ENCODE measurements at places on chromosomes 1 and 21.

DNA sequence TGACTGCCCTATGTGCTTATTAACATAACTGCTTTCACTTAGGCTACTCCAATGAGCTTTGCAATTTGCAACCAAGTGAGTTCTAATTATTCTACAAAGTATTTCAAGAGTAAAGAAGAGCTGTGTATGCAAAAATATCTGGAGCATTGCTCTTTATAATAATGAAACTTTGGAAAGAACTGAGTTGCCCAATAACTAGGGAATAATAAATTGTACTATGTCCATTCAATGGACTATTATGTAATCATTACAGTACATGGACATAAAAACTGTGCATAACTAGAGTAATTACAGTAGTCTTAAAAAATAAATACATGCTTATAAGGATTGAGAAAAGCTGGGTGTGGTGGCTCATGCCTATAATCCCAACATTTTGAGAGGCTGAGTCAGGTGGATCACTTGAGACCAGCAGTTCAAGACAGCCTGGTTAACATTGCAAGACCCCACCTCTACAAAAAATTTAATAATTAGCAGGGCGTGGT, 70.3 kb upstream of the JAK1 start:
- DNase-seq: no peak

- DNase-seq: no peak
These were observed 14.2 kb downstream of the THRAP3 start for GRCh38 chr1:36238433-36238832.

DNA sequence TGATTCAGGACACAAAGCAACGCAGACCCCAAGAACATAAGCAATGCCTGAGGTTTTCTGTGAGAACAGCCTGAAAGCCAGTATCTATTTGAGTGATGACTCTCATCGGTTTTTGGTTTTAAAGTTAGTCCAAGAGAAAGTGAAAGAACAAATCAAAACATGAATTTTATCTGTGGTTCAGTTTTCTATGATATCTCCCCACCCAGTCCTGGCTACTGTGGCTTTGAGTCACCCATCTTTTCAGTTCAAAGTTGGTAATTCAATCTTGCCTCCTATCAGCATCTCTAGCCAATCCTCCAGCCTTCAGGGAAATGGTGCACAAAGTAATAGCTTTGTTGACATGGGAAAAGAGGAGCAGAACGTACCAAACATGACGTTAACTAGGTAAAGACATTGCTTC, 40.5 kb upstream of the KRTAP19-8 start:
- DNase-seq: no peak

DNA sequence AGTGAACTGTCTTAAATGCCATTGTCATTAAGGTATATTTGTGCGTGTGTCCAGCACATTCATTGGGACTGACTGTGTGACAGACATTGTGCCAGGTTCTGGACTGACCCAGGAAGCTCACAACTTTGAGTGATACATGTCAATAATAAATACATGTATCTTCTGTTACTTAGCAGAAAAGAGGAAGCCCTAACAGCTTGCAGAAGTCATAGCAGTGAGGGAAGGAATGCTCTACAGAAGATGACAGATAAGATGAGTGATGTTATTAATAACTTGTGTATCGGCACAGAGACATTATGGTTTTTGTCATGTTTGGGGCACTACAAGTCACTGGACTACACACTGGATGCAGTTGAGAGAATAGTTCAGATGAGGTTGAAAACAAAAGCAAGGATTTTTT, 1.2 kb upstream of the SRSF11 start:
- no peak for DNase-seq

DNA sequence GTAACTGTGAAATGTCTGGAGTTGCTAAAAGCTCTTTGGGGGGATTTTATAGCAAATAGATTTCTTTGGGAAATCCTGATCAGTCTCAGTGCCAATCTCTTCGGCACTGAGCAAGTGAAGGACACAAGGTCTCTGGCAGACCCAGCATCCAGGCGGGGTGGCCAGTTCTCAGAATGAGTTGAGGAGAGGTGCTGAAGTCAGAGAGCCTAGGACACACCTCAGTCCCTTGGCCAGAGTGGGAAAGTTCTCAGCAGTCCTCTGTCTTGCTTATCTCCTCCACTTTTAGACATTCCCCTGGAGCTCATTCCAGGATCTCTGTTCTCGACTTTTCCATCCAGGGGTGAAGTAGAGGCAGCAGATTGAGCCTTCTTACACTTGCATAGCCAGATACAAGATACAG, 6.7 kb downstream of the HLX start:
- no peak for DNase-seq

- no peak for DNase-seq
These were observed 2.6 kb upstream of the RORC start for GRCh38 chr1:151834239-151834638.

GRCh38 chr1:1004420-1004779, 4.5 kb upstream of the HES4 start:
- no peak for DNase-seq

- no peak for DNase-seq
These were observed 17.1 kb upstream of the PROK1 start for GRCh38 chr1:110433803-110434202.

- no peak for DNase-seq
These were observed 16.5 kb upstream of the LHX4 start for GRCh38 chr1:180213401-180214170.

- no peak for DNase-seq
These were observed 95.7 kb upstream of the NR5A2 start for GRCh38 chr1:199931666-199932377.

GRCh38 chr1:86542631-86543030, 4.2 kb upstream of the CLCA4 start:
- no peak for DNase-seq

- no peak for DNase-seq
These were observed 22.2 kb downstream of the FNDC5 start for GRCh38 chr1:32848354-32849063.

- no peak for DNase-seq
These were observed 56.2 kb downstream of the SLC37A1 start for GRCh38 chr21:42569732-42570301.

DNA sequence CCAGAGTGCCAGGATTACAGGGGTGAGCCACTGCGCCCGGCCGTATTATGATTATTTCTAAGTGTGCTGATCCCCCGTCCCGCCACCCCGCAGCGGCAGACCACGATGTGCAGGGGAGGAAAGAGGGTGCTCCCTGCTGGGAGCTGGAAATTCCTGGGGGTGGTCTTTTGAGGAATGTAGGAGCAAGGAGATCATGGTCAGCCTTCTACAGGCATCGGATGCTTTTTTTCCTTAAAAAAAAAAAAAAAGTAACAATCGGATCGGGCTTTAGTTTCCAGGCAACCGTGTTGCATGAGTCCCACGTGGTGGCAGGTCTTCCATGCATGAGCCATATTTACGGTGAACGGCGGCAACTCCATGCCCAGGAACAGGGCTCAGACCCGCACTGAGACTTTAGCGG, 74.2 kb upstream of the COX20 start:
- no peak for DNase-seq

DNA sequence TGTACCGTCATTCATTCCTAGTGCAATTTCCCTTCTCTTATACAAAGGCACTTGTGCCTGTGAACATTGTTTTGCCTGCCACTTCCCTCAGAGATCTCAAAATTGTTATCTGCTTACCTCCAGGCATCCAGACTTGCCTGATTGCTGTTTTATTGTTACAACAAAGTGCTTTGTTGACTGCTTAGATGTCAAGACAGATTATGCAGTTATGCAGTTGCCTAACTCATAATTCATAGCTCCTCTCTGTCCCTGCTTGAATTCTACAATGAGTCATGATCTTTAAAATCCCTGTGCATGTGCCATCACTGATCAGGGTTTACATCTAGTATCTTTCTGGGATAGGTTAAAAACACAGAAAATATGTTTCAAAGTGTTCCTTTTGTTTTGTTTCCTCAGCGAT, 24.5 kb downstream of the CXADR start:
- DNase-seq: no peak

DNA sequence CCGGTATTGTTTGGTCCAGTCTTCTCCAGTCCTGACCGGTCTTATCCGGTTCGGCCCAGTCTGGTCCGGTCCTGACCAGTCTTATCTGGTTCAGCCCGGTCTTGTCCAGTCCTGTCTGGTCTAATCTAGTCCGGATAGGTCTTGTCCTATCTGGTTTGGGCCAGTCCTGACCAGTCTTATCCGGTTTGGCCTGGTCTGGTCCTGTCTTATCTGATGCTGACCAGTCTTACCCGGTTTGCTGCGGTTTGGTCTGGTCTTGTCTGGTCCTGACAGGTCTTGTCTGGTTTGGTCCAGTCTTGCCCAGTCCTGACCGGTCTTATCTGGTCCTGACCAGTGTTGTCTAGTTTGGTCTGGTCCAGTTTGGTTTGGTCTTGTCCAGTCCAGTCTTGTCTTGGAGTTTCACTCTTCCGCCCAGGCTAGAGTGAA, 30.1 kb downstream of the DHX9 start:
- no peak for DNase-seq

DNA sequence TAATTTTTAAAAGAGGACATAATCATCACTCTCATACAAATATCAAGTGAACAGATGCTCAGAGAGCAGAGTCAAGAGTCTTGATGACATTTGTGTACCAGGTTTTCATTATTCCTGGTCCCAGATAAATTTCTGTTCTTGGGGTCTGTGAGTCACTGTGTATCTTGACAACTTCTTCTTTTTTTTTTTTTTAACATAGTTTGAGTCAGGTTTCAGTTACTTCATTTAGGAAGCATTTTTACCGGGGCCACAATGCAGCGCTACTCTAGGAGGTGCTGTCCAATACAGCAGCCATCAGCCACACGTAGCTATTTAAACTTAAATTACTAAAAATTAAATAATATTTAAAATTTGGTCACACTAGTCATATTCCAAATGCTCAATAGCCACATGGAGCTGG, 188.1 kb upstream of the SAMSN1 start:
- no peak for DNase-seq

DNA sequence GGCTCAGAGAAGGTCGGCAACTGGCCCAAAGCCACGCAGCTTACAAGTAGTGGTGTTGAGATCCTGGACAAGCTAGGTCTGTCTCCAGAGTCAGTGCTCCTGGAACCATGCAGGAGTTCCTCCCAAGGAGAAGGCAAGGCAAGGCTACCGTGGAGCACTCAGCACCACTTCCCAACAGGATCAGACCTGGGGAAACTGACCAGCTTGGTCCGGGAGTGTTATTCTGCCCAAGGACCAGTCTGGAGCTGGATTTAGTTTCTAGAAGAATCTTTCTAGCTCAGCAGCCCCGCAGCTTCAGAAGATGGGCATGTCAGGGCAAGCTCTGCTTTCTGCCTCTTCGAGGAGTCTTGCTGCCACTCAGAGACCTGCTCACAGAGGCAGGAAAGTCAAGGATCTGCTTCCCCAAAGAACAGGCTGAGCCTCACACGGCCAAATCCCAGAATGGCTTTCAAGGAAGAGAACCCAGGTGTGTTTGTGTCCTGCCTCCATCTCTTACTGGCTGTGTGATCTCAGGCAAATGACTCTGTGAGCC, 302.8 kb downstream of the MATN1 start:
- DNase-seq: no peak

- no peak for DNase-seq
These were observed 5.2 kb downstream of the LEPR start for GRCh38 chr1:65425697-65426096.

DNA sequence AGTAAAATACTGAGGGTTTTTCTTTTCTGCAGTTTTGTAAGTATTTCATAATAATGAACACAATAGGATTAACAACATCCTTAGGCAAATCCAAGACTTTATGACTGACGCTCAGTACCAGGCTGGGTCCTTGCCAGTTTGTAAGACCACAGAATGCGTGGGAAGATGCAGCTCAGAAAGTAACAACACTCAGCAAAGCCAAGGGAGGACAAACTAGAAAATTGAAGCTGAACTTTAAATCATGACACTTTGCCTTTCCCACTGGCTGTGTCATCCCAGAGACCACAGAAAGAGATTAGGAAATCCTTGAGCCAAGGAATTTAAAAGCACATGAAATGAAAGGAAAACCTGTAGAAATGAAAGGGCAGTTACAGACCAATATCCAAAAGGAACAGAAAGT, 426.3 kb upstream of the CHRM3 start:
- no peak for DNase-seq

DNA sequence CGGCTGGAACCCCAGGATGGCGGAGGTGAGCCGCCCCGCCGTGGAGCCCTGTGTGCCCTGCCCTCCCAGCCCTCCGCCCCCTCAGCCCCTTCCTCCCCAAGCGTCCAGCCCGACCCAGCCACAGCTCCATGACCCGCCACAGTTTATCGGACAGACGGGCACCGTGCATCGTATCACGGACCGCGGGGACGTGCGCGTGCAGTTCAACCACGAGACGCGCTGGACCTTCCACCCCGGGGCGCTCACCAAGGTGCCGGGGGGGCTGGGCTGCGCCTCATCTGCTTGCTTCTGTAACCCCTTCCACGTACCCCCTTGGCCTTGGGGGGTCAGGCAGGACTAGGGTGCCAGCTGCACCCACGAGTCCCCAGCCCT, 6.6 kb upstream of the MMP23B start:
- no peak for DNase-seq

DNA sequence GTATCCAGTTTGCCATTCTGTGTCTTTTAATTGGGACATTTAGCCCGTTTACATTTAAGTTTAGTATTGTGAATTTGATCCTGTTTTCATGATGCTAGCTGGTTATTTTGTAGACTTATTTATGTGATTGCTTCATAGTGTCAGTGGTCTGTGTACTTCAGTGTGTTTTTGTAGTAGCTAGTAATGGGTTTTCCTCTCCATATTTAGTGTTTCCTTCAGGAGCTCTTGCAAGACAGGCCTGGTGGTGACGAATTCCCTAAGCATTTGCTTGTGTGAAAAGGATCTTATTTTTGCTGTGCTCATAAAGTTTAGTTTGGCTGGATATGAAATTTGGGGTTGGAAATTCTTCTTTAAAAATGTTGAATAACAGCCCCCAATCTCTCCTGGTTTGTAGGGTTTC, 69.2 kb upstream of the PDC start:
- DNase-seq: no peak

DNA sequence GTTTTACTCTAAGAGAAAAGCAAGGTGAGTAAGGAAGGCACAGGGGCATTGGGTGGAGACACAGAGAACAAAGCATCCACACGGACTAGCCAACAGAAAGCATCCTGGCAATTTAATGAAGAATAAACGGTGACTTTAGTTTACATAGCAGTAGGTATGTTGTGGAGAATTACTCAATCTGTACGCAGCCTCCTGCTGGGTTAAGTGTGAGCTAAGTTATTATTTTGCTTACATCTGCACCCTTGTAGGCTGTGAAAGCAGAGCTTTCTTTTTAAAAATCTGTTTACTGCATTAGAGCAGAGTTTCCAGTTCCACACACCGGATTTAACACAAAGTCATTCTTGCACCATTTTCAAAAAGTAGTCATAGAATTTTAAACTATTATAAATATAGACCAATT, 144.5 kb downstream of the AKT3 start:
- DNase-seq: no peak

DNA sequence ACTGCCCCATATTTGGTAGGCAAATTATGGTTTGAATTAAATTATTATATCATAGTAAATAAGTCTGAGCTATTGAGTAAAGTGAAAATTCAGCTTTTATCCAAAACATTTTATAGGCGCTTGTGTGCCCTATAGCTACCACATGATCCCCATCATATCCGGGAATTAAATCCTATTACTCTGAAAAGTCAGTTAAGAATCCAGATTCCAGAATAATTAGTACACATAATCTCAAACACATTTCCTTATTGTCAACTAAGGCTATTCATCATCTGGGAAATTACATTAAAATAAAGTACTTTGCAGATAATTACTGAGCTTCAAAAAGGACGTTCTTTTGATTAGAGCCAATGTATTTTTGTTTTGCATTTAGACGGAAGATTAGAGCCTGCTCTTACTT, 72.3 kb downstream of the CTH start:
- no peak for DNase-seq

All from activated CD4-positive, CD25-positive, alpha-beta regulatory T cell (primary cell).